Right renal pelvis (tissue), 4 donors: ENCODE measurements at places on chromosomes 3 and 15. TPM values are rescaled to one million over a fixed set of nuclear protein-coding genes. Genes with fewer than 3 reads are reported as not detected.

Gene ROBO2
- polyA plus RNA-seq, result 95.2 TPM

Gene HYAL1
- polyA plus RNA-seq, result 6.2 TPM

Gene MYO1E
- 146 TPM for polyA plus RNA-seq

Gene POLQ
- polyA plus RNA-seq, result 5.2 TPM

Gene CNTN4
- 31.7 TPM for polyA plus RNA-seq

Gene PSTPIP1
- polyA plus RNA-seq, result 0.69 TPM

Gene MESP2
- polyA plus RNA-seq, result 0.80 TPM

Gene TJP1
- 161 TPM for polyA plus RNA-seq

Gene SLC22A14
- polyA plus RNA-seq, result 0.32 TPM

Gene RAB7A
- polyA plus RNA-seq, result 296 TPM

Gene ANKRD34C
- polyA plus RNA-seq, result 0.09 TPM

Gene TIMP4
- 1.1 TPM for polyA plus RNA-seq

Gene CMTM8
- polyA plus RNA-seq, result 13.5 TPM

Gene SCG5
- polyA plus RNA-seq, result 23.5 TPM

Gene PLSCR5
- not detected for polyA plus RNA-seq

Gene GP9
- polyA plus RNA-seq, result 1.00 TPM

Gene CD86
- 2.7 TPM for polyA plus RNA-seq

Gene CFAP100
- 1.2 TPM for polyA plus RNA-seq

Gene NOP10
- 141 TPM for polyA plus RNA-seq

Gene USP8
- 62.8 TPM for polyA plus RNA-seq

Gene GOLGA6L1
- not detected for polyA plus RNA-seq

Gene GMPS
- 70.8 TPM for polyA plus RNA-seq

Gene RYR3
- polyA plus RNA-seq, result 7.2 TPM

Gene TUSC7
- not detected for polyA plus RNA-seq

Gene SCN11A
- 1.0 TPM for polyA plus RNA-seq

Gene FOXB1
- 0.09 TPM for polyA plus RNA-seq

Gene ABHD10
- polyA plus RNA-seq, result 56.2 TPM

Gene SEMA6D
- 36.8 TPM for polyA plus RNA-seq

Gene ZPLD1
- polyA plus RNA-seq, result 0.85 TPM

Gene ENTPD3
- 1.7 TPM for polyA plus RNA-seq

Gene RTP4
- 0.91 TPM for polyA plus RNA-seq

Gene UBE3A
- 100 TPM for polyA plus RNA-seq

Gene SLC41A3
- polyA plus RNA-seq, result 77.0 TPM

Gene SAMMSON
- polyA plus RNA-seq, result not detected

Gene FBXW12
- polyA plus RNA-seq, result 0.33 TPM

Gene ZNF660
- polyA plus RNA-seq, result 8.2 TPM

Gene SEMA3B
- polyA plus RNA-seq, result 125 TPM

Gene FANCD2OS
- not detected for polyA plus RNA-seq

Gene LRRC34
- 13.8 TPM for polyA plus RNA-seq

Gene GOLGA8R
- 4.8 TPM for polyA plus RNA-seq

Gene HGD
- polyA plus RNA-seq, result 75.8 TPM

Gene CAMK2N2
- 0.19 TPM for polyA plus RNA-seq

Gene CEP70
- polyA plus RNA-seq, result 41.1 TPM

Gene CHRD
- polyA plus RNA-seq, result 12.2 TPM

Gene TMEM40
- 1.1 TPM for polyA plus RNA-seq
